ENCODE measurements at places on chromosomes 7 and 10. TPM values are rescaled to one million over a fixed set of nuclear protein-coding genes. Genes with fewer than 3 reads are reported as not detected.

The C10orf143 gene
- 3.1 TPM for polyA plus RNA-seq

DNA sequence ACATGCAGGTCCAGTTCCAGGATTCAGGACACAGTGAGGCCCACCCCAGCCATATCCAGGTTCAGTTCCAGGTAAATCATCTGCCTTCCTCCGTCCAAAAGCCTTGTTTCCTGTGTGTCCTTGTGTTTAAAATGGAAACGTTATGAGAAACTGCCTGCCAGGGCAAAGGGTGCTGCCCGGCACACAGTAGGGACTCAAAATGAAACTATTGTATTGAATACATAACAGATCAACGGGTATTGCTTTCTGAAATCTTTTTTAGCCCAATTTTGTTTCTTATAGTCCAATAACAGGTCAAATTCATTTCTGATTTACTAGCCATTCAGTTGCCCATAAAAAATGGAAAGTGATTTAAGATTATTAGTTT is 115.5 kb downstream of the EGFR start:
- DNase-seq = no peak

DNA sequence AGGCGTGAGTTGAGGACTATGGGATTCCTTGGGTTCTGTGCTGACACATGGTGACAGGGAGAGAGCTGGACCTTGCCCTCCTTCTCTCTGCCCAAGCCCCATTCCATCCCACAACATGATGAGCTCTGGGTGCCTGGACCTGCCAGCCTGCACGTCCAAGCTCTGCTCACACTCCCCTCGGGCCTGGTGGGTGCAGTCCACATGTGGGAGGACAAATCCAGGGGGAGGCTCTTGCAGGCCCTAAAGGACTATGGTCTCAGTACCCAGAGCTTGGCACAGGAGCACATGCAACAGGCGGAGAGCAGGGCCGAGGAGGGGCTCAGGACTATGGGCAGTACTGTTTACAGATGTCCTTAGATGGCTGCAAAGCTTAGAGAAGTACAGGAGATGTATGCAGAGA is 91.4 kb downstream of the CLEC2L start:
- no peak for DNase-seq

DNA sequence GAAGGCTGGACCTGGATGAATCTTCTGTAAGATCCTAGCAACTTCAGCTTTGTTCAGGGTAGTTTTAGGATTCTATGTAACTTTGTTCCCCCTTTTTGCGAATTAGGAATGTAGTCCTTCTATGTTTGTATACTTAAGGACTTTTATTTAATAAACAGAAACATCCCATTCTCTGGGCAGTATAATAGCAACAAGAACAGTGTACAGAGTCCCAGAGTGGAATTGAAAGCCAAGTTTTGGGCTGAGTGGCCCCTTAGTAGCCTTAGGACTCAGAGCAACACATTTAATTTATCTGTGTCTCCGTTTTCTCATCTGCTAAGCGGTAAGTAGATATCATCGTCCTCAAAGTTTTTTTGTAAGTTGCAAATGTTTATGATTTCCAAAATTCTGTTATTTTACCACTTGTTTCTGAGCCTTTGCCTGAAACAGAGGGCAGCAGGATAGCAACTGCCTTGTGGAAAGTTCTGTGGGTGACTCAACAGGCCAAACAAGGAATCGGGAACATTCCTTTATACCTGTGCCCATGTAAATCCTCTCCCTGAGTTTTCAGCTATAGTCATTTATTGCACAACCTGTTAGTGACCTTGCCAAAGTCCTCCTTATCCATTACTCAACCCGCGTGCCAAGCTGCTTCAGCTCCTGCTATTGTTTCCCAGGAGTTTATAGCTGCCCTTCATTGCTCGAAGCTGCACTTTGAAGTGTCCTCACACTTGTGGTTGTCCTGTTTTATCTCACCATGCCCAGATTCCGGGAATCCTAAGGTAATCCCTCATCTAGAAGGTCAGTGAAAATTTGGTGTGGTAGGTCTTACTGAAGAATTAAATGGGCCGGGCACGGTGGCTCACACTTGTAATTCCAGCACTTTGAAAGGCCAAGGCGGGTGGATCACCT is 199.1 kb upstream of the AHR start:
- DNase-seq = no peak

DNA sequence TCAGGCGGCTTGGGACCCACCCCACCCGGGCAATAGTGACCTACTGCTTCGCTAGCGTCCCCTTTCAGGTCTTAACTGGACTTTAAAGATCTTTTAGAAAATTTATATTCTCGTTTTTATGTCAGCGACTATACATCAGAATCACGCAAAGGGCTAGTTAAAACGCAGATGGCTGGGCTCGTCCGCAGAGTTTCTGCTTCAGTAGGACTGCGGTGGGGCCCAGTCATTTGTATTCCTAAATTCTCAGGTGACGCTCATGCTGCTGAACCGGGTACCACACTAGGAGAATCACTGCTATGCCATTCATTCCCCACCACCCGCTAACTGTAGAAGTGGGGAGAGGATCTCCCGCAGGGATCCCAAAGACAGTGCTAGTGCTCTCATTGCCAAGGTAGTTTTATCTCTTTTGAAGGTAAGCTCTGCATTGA is 12.0 kb upstream of the SP8 start:
- no peak for DNase-seq

The TRRAP gene
- polyA plus RNA-seq = 28.1 TPM

The GIMAP8 gene
- polyA plus RNA-seq = 7.3 TPM

DNA sequence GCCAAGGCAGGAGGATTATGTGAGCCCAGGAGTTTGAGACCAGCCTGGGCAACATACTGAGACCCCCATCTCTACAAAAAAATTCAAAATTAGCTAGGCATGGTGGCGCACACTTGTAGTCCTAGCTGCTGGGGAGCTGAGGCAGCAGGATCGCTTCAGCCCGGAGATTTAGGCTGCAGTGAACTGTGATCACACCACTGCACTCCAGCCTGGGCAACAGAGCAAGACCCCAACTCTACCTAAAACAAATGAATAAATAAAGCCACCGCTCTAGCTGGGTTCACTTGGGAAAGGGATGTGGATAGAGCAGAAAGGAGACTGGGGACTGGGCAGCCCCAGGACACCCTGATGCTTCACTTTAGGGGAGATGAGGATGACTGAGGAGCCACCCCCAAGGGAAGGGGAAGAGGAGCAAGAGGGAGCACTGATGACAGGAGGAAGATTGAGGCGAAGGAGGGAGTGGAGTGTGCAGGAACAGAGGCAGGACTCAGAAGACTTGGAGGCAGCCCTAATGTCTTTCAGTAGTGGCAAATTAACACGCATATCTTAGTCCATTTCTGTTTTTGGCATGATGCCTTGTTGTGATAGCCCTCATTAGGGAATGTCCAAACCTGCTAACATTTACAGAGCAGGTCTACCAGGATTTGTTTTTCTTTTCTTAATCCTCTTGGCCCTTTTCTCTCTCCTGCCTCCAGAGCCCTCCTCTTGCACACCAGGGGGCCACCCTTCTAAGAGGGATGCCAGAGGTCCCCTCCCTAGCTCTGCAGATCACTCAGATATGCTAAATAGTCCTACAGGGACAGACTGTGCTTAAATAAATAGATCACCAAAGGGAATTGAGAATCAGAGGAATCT is 88.3 kb downstream of the C10orf105 start:
- DNase-seq = no peak

The PLEKHS1 gene
- polyA plus RNA-seq = 0.10 TPM

The SORCS3 gene
- polyA plus RNA-seq = not detected

- no peak for DNase-seq
Measured at GRCh38 chr10:22504766-22505165, 159.5 kb downstream of the SPAG6 start.

- DNase-seq = no peak
Measured at GRCh38 chr10:127374901-127375300, 174.2 kb upstream of the NPS start.

- no peak for DNase-seq
Measured at GRCh38 chr7:85292908-85293576, 106.2 kb upstream of the SEMA3D start.

DNA sequence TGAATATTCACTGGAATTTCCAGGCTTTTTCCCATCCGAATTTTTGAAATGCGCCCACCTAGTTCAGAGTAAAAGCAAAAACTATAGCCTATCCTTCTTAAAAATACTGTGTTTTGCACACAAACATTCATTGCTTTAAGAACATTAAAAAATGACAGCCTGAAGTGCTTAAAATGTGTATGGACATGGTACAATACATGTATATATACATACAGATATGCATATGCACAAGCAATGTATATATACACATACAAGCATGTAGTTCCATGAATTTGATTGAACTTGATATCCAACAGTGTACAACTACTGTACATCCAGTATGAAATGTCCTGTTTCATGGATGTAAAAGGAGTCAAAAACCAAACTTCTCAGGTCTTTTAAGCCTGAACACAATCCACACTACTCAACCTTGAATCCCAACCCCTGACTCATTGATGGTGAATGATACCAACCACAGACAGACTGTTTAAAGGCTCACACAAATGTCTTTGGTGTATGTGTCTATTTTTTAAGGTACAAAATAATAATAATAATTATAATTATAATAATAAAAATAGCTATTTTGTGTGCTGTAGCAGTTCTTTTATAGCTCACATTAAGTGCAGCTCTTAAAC is 14.8 kb downstream of the INHBA start:
- DNase-seq = no peak

The PRKG1 gene
- polyA plus RNA-seq = 35.5 TPM

DNA sequence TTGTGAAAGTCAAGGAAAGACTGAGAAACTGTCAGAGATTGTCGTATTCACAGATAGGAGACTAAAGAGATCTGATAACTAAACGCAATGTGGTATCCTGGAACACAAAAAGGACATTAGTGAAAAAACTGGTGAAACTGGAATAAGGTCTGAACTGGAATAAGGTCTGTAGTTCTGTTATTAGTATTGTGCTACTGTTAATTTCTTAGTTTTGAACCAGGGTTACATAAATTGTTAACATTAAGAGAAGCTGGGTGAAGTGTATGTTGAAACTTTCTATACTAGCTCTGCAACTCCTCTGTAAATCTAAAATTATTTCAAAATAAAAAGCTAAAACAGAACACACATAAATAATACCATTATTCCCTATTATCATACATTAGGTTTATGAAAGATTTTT is 3.4 kb upstream of the NT5C2 start:
- no peak for DNase-seq

DNA sequence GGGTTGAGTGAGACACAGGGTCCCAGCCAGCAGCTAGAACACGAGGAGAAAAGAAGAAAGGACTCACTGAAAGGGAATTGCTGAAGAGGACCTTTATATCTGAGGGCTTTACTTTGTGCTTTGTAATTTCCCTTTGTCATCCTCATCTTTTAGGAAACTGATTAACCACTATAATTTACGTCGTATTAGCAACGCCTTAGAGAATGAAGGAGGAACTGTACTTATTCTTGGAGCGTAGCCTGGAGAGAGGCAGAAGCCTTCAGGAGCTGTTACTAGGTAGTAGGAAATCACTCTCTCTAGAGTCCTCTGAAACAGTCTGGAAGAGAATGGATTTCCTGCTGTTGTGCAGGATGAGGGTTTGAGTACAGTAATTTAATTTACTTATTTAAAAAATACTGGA is 101.0 kb upstream of the STEAP1B start:
- DNase-seq = no peak

DNA sequence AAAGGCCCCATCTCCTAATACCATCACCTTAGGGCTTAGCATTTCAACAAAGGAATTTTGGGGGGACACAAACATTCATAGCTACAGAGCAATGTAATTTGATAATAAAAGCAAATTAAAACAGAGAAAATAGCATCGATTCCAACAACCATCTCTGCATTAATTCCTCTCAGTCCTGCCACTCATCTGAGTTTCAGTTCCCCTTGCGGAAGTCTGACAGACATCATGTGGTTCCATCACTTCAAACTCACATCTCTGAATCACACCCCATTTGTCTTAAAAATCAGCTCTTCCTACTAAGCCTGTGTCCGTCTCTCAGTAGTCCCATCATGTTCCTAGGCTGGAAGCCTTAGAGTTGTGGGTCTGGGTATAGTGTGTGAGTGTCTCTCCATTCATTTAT is 3.6 kb downstream of the ADCK2 start:
- no peak for DNase-seq

GRCh38 chr10:130914367-130914766 is 397.2 kb downstream of the TCERG1L start:
- no peak for DNase-seq

The ASB13 gene
- polyA plus RNA-seq = 13.5 TPM

DNA sequence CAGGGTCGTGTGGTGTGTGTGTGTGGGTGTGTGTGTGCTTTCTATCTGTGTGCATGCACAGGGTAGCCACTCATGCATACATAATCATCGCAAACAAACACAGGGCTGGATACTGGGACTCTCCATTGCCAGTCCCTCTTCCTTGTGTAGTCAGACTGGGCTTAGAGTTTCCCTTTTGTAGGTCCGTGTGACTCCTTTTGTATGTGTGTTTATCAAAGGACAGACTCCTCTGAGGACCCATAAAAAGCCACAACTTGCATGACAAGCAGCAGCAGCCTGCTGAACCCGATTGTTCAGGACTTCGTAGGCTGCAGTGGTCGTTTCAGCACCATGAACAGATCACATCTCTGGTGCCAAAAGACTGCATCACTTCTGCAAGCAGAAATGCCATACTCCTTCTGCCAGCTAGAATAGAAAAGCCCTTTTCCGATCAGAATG is 895 bp downstream of the VSTM2A start:
- no peak for DNase-seq

DNA sequence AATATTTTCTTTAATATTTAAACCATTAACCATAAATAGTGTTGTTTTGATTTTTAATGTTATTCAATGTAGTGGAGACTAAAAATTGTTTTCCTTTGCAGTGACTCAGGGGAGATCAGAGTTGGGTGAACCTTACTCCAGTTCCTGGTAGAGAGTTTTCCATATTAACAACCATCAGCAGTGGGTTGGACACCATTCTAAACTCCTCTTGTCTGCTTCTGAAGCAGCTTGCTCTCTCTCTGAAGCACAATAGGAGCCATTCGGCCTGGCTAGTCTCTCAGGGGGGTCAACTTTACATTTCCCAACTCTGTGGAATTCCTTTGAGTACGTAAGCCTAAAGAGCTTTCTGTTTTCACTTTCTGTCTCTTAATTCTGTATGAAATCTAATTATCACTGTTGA is 9.4 kb upstream of the NRG3 start:
- no peak for DNase-seq

DNA sequence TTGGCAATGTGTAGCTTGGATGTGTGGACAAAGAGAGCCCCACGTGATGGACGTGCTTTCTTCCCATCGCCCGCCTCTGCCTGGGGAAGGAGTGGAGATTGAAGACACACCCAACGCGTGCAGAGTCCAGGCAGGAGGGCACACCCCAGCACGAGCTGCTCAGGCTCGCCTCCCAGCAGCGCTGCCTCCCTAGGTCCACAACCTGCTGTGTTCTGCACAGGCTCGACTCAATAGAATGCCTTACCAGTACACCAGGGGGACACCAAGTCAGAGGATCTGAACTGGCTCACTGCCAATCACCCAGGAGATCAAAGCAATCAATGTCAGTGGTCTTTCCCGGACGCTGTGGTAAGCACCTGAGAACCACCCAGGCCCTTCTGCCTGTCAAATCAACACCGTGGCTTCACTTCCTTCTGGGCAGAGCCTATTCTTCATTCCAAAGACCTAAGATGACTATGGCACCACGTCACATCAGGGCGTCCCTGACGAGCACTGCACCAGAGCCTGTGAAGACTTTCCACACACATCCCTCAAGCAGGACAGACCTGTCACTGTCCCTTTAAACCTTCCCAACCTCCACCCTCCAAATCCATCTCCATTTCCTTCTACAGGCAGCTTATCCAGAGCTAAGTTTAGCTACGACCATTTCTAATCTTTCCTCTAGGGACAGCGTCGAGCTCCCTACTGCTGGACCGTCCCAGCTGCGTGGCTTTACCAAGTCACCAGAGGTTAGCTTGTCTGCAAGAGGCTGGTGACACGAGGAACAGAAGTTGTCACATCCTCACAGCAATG is 72.3 kb downstream of the AMZ1 start:
- DNase-seq = no peak
